CD4-positive, alpha-beta T cell (primary cell): ENCODE measurements at places on chromosomes 1 and 21.

- no peak for DNase-seq
Measured at GRCh38 chr1:213327017-213327667, 276.1 kb downstream of the RPS6KC1 start.

DNA sequence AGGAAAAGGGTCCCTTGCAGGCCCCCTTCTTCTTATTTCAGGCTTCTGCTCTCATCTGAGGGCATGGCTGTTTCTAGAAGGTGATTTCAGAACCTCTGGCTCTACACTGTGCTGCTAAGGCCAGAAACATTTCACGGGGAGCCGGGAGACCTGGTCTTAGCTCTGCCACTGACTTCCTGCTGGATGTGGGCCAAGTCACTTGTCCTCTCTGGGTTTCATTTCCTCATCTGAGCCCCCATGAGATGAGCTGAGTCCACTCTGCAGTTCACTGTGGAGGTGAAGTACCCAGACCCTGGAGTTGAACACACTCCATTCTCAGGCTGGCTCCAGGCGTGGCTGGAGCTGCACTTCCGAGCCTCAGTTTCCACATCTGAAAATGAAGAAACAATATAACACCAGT is 2.1 kb downstream of the PADI1 start:
- no peak for DNase-seq

- DNase-seq = no peak
Measured at GRCh38 chr1:207581496-207582153, 63.3 kb upstream of the CR1L start.

DNA sequence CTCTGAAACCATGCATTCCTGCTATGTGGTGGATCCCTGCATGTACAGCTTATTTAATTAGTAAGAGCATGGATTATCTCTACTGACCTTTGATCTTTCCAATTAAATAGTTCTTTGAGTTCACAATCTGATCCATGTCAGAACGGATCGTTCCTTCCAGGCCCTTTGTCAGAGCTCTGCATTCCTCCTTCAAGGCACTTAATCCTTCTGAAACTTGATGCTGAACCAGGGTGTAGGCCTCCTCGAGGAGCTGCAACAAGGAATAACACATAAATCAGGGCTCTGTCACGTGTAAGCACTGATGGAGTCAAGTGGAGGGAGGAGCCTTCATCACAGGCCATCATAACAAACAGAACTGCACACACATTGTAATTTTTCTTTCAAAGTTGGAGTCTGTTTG is 68.4 kb upstream of the EDEM3 start:
- no peak for DNase-seq

GRCh38 chr1:228094432-228095016 is 8.6 kb downstream of the C1orf35 start:
- DNase-seq = no peak

- no peak for DNase-seq
Measured at GRCh38 chr1:41434748-41435449, 49.6 kb downstream of the EDN2 start.

DNA sequence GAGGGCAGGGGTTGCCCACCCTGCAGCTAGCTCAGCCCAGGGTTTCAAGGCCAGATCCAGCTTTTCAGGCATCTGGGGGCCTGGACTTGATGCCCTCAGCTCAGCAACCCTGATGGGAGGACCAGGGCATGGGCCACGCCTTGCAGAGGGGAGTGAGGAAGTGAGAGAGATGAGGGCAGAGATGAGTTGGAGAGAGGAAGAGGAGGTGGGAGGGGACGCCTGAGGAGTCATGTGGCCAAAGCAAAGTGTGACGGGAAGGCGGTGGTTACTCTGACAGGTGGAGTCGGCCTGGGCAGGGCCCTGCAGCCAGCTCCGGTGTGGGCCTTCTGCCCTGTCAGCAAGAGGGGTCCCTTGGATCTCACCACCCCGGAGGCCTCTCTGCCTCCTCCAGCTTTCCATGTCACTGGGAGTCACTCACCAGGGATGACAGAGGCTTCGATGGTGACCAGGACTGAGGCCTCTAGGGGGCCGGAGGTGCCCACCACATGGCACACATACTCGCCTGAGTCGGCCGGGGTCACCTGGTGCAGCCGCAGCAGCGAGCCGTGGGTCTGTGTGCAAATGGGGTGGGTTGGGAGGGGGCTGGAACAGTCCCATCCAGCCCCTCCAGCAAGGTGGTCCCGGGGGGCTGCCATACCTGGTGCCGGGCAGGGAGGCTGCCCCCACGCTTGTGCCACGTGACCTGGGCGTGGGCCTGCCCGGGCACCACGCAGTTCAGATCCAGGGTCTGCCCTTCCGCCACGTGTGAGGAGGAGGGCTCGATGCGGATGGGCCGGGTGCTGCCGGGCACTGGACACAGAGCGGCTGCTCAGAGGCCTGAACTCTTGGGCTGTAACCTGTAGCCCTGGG is 40.4 kb downstream of the LDLRAD2 start:
- no peak for DNase-seq

DNA sequence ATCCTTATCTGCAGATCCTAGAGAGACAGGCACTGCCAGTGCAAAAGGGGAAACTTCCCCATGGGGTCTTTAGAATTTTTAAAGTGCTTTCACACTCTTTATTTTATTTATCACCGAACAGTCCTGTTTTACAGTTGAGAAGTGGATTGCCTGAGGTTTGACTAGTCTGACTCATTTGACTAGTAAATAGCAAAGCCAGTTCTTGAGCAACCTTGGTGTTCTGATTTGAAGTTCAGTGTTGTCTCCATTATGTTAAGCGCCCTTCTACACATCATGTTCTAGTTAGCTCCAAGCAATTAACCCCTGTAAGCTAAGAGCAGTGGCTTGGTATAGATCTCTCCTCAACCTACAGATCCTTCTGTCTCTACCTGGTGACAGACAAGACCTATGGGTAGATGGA is 262.9 kb downstream of the CACNA1E start:
- DNase-seq = no peak

GRCh38 chr1:38929476-38929875 is 12.2 kb downstream of the RHBDL2 start:
- DNase-seq = no peak

DNA sequence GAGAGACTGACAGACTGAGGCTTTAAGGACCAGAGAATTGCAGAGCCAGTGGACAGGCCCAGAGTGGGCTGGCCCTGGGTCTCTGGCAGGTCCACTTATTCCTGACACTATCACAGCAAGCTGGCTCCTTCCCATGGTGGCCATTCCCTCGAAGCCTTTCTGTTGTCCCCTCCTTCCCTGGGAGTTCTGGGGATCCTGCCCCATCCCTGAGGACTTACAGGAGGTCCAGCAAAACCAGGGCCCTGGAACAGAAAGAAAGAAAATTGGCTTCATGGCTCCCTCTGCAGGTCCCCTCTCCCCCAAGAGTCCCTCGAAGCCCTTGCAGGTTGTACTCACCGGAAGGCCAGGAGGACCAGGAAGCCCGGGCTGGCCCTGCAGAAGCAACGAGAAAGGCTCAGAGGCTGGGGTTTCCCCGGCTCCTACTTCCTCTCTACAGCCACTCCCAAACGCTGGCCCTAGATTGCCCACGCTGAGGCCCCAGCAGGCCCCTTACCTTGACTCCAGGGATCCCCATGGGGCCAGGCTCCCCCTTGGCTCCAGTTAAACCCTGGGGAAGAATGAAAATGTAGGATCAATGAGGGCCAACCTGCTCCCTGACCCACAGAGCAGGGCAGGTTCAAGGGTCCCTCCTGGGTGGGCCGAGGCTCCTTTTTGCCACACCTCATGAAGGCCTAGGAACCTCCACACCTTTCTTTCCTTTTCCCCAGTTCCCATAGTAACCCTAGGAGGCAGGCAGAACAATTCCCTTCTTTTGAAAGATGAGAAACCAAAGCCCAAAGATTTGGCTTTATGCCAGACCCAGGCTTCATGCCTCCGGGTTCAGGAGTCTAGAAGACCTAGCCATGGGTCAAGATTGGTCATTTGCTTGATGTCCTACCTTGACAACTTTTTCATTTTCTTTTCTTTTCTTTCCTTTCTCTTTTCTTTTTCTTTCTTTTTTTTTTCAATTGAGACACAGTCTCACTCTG is 4.6 kb downstream of the COL9A2 start:
- peak; percentile 68 for DNase-seq

DNA sequence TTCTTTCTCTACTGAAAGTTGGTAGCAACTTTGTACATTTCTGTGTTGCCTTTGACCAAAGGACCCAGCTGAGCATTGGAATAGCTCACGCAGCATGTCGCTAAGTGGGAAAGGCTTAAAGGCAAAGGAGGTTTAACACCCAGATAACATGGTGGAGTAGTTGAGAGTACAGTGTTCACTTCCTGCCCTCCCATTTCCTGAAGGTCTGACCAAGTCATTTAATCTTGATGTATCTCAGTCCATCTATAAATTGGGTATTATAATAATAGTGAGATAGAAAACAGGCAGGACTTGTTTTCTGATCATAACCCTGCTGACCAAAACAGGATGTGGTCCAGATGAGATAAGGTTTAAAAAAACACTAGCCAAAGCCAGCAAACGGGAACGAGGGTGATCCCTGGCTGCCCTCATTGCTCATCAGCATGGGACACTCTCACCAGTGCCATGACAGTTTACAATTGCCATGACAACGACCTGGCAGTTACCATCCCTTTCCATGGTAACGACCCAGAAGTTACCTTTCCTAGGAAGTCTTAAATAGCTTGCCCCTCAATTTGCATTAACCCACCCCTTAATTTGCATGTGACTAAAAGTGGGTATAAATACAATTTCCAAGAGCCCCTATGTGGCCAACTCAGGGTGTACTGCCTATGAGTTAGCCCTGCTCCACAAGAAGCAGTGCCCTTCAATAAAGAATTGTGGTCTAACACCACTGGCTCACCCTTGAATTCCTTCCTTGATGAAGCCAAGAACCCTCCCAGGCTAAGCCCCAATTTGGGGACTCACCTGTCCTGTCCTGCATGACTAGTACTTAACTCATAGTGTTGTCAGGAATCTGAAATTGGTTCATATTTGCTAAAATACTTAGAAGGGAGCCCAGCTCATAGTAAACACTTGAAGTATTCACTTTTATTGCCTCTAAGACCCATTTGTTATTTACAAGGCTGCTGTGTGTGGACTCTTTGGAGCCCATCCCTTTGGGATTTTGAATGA is 28.4 kb upstream of the FHAD1 start:
- DNase-seq = peak; percentile 42

GRCh38 chr1:22572818-22573217 is 9.5 kb downstream of the EPHA8 start:
- DNase-seq = no peak

- no peak for DNase-seq
Measured at GRCh38 chr1:85707267-85707989, 805 bp downstream of the ZNHIT6 start.

GRCh38 chr1:87642581-87643221 is 314.0 kb downstream of the LMO4 start:
- no peak for DNase-seq

- DNase-seq = no peak
Measured at GRCh38 chr1:64098846-64099582, 104.4 kb upstream of the UBE2U start.

- DNase-seq = no peak
Measured at GRCh38 chr1:228088586-228089498, 6.3 kb downstream of the ARF1 start.

DNA sequence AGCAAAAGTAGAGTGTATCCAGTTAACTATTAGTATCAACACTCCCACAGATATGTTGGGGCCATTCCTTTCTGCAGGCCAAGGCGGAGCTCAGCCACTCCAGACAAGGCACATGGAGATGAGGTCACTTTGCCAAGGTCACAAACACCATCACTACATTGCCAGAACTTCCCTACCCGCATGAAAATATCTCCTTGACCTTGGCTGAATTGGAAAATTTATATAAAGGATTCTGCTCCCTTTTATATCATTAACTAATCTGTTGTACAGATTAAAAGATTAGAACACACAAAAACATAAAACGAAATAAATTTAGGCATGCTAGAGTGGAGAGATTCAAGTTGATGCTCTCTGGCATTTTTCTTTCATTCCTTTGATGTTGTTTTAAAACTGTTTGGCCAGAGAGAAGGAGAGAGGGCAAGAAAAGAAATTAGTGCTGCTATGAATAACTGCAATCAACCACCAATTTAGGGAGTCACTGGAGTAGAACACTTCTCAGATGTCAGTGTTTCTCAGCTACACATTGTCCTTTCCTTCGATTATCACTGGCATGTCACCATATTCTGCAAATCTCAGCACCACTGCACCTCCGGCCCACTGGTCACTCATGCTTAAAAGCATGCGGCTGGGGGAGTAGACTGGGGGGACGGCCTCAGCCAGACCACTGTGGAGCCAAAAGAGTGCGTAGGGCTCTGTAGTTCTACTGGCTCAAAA is 78.7 kb upstream of the ATP1B1 start:
- no peak for DNase-seq

GRCh38 chr1:19814244-19814661 is 830 bp downstream of the RNF186 start:
- no peak for DNase-seq

- DNase-seq = no peak
Measured at GRCh38 chr1:200684015-200684414, 14.3 kb upstream of the DDX59 start.

GRCh38 chr1:107829036-107829770 is 135.8 kb downstream of the VAV3 start:
- no peak for DNase-seq

- no peak for DNase-seq
Measured at GRCh38 chr21:45920824-45921600, 60.6 kb upstream of the COL6A1 start.

DNA sequence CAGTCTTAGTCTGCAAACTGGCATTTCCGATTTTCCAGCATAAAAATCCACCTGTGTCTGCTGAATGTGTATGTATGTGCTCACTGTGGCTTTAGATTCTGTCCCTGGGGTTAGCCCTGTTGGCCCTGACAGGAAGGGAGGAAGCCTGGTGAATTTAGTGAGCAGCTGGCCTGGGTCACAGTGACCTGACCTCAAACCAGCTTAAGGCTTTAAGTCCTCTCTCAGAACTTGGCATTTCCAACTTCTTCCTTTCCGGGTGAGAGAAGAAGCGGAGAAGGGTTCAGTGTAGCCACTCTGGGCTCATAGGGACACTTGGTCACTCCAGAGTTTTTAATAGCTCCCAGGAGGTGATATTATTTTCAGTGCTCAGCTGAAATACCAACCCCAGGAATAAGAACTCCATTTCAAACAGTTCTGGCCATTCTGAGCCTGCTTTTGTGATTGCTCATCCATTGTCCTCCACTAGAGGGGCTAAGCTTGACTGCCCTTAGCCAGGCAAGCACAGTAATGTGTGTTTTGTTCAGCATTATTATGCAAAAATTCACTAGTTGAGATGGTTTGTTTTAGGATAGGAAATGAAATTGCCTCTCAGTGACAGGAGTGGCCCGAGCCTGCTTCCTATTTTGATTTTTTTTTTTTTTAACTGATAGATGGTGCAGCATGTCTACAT is 2.5 kb upstream of the OLFML3 start:
- DNase-seq = no peak

DNA sequence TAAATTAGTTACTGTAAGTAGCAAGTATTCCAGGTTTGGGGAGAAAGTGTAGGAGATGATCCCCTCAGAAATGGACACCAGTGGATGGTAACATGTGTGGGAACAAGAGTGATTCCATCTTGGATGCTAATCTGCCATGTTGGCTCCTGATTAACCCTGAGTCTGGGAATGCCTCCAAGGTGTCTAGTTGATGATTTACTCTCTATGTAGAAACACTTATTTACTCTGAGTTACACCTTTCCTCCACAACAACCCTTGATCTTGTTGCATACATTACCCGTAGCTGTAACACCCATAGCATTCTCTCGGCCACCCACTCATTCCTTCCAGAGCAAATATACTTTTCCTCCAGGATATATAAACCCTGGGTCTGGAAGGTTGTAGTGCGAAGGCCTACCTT is 315.9 kb upstream of the GREM2 start:
- DNase-seq = no peak
